ENCODE measurements at places on chromosomes 7 and 10.

GRCh38 chr10:126972635-126973414, 67.6 kb downstream of the DOCK1 start:
- DNase-seq = no peak

- DNase-seq = no peak
These were observed 16.6 kb downstream of the ZNF862 start for GRCh38 chr7:149854611-149855360.

DNA sequence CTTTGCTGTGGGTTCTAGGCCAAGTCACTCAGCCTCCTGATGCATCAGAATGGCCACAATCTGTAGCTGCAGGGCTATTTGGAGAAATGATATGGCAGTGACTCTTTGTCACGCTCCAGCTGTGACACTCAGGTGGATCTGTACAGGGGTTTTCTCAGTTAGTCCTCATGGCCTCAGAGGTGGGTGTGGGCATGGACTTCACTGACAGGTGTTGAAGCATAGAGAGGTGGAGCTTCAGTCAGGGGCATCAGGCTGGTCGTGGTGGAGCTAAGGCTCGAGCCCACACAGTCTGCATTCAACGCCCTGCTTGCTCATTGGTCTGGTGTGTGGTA, 21.2 kb downstream of the PALD1 start:
- no peak for DNase-seq

GRCh38 chr7:55239406-55239805, 125.7 kb upstream of the LANCL2 start:
- no peak for DNase-seq

- DNase-seq = no peak
These were observed 158.6 kb upstream of the GLI3 start for GRCh38 chr7:42395607-42396006.

DNA sequence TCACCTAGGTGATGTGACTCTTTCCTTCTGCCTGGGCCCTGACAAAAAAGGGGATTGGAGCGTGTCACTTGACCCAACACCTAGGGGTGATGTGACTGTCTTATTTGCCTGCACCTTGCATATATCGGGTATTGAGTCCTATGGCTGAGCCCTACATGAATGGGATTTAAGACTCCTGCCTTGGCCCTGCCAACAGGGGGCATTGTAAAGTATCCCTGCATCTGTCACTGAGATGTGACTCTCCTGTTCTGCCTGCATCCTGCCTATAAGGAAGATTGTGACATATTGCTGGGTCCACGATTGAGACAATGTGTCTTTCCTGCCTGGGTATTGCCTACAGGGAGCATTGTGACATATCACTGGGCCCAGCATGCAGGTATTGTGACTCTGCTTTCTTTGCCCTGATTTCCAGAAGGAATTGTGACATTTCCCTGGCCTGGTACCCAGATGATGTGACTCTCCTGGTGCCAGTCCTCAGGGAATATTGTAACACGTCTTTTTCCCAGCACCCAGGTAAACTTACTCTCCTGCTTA, 14.2 kb upstream of the ZNF107 start:
- DNase-seq = no peak

GRCh38 chr7:101882005-101882421, 64.6 kb downstream of the CUX1 start:
- no peak for DNase-seq

- DNase-seq = peak; percentile 24
These were observed 1.3 kb downstream of the NRCAM start for GRCh38 chr7:108454674-108455550.

GRCh38 chr10:44946205-44946604, 13.4 kb upstream of the RASSF4 start:
- DNase-seq = no peak

GRCh38 chr10:71242622-71243009, 30.2 kb downstream of the UNC5B start:
- no peak for DNase-seq

GRCh38 chr10:25506821-25507335, 332.1 kb downstream of the GPR158 start:
- DNase-seq = no peak

- no peak for DNase-seq
These were observed 67.3 kb downstream of the DAGLB start for GRCh38 chr7:6380310-6381095.

GRCh38 chr7:44278451-44279161, 46.8 kb downstream of the CAMK2B start:
- DNase-seq = no peak

DNA sequence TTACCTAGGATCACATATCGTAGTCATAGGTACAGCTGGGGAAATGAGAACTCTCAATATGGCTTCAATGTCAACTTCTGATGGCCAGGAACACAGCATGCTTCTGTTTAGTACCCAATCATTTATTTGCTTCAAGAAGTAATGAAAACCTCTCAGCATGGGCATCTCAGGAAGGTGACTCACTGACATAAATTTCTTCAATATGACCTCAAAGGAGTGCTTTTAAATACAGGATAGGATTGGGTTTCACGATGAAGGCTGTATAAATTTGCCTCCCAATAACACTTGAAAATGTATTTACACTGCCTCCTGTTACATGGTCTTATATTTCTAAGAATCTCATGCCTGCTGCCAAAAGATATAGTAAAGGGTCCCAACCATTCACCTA, 15.1 kb downstream of the ITGA8 start:
- no peak for DNase-seq

- DNase-seq = no peak
These were observed 56.3 kb downstream of the IFIT5 start for GRCh38 chr10:89470628-89471027.

DNA sequence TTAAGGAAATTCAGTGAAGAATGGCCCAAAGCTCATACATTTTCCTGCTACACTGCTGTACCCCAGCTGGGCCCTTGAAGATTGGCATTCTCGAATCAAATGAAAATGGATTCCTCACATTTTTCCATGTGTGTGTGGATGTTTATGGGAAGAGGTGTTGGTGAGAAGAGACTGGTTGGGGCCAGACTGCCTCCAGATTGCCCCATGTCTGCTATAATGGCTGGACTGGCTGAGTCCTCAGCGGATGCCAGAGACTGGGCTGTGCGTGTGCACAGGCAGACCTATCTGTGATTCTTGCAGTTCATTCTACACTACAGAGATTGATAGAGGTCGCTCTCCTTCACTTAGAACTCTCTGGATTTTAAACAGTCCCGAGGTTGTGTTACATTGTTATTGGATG, 183.6 kb upstream of the GDF10 start:
- DNase-seq = no peak

- DNase-seq = no peak
These were observed 160.1 kb downstream of the EXOC4 start for GRCh38 chr7:133412942-133413341.

DNA sequence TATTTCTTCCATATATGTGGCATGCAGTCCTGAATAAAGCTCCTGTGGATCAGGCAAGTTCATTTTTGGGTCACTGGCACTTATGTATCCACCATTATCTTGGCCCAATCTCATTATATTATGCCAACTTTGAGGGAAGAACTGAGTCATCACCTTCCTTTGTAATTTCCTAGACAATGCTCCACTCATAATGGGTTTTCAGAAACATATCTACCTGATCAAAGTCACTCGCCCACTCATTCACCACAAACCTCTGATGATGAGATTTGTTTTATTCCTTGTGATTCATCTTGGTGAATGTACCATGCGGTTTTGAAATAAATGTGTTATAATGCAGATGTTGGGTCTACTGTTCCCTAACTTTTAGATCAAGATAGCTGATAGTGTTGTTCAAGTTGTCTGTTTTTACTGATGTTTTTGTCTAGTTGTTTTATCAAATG, 525.8 kb downstream of the KIF20B start:
- no peak for DNase-seq

- no peak for DNase-seq
These were observed 362.8 kb downstream of the SFMBT2 start for GRCh38 chr10:7048061-7048460.

GRCh38 chr10:119776536-119776935, 50.7 kb downstream of the INPP5F start:
- no peak for DNase-seq

GRCh38 chr7:78254726-78255055, 456.1 kb downstream of the PHTF2 start:
- no peak for DNase-seq

DNA sequence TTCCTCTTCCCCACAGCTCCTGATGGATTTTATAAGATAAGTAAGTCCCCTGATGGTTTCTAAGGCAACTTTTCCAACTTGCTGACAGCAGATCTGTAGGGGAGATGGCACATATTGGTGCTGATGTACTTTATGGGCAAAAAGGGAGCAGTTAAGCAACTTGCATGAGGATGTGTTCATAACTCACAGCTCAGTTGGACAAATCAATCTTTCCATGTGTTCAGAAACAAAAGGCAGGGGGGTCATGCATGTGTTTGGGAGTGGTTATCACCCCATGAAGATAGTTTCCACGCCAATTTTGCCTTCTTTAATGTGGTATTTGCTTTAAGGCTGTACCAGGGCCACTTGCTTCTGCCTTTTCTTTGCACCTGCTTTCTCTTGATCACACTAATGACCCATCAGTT, 6.1 kb downstream of the RBM20 start:
- no peak for DNase-seq

GRCh38 chr7:5436003-5436678, 12.5 kb upstream of the TNRC18 start:
- no peak for DNase-seq

DNA sequence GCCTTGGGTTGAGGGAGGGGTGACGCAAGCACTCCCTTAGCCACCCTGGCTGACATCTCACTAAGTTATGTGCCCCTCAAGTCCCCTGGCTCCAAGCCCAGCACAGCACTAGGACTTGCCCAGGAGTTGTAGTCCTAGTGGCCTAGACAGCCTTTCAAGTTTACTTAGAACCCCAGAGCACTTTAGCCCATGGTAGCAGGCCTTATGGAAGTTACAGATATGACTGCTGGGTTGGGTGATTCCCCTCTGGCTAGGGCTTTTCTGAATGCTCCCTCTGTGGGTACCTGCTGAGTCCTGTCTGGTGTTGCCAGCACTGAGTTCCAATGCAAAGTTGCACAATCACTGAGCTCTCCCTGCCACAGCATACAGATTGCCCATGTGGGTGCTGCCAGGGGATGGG, 83.2 kb downstream of the AHCYL2 start:
- no peak for DNase-seq

GRCh38 chr10:3757638-3758490, 27.1 kb downstream of the KLF6 start:
- peak; percentile 54 for DNase-seq

GRCh38 chr7:31074120-31074383, 21.9 kb downstream of the ADCYAP1R1 start:
- DNase-seq = no peak

GRCh38 chr10:112565434-112566053, 118.5 kb downstream of the VTI1A start:
- DNase-seq = no peak

GRCh38 chr7:94630855-94631254, 25.1 kb downstream of the SGCE start:
- DNase-seq = no peak

DNA sequence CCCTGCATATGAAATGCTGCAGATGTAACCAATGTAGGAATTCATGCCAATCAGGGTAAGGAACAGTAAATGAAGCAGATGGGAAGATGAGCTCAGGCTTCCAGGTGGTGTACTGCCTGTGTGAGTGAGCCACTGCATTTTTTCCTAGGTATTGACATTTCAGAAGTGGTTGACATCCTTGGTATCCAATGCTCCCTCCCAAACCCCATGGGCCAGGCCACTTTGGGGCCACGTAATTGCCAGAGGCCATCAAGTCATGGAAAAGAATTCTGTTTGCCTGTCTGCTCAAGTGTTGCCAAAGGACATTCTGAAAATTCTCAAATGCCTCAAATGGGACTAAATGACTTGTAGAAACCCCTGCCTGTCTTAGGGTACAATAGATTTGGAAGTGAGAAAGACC, 384.6 kb downstream of the GATA3 start:
- DNase-seq = no peak

- DNase-seq = no peak
These were observed 10.7 kb upstream of the GPR146 start for GRCh38 chr7:1033546-1034145.

DNA sequence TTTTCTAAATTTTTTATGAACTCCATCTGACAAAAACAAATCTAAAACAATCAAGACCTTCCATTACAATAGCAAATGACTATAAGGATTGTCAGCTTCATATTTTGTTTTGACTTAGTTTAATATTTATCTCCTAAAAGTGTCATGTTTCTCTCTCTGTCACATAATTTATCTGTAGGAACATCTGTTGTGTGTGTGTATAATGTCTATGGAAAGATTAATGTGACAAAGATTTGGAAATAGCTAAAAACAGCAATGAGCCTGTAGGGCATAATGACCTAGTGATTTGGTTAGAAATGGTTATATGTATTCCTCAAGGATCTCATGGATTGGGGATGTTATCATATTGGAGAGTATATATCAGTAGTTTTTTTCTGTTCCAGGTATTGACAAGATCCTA, 69.6 kb upstream of the MDFIC start:
- no peak for DNase-seq

DNA sequence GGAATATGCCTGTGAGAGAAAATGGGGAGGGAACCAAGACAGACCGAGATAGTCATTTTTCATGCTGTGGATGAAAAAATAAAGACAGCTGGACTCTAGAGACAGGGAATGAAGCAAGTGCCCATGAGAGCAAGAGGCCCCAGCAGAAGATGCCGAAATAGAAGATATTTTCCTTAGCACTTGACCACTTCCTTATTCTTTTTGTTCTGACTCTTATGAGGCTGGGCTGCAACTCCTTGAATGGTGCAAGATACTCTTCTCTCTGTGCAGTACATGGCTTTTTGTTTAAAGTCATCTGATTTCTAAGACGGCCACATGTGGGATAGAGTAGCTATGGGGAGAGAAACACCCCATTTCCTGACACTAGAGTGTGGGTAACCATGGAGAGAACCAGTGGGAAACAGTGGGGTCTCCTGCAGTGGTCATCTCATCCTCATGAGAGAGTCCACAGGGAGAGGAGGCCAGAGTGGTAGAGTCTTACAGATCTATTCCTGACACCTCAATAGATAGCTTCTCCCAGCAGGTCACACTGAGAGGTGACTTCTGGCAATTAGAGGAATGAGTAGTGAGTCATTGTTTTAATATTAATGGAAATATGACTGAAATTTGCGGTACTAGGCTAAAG, 18.0 kb upstream of the VCL start:
- no peak for DNase-seq

GRCh38 chr7:47543056-47543455, 38.9 kb downstream of the TNS3 start:
- DNase-seq = no peak

GRCh38 chr7:1049801-1050200, 5.5 kb downstream of the GPR146 start:
- no peak for DNase-seq

GRCh38 chr7:98998821-98999725, 120.7 kb downstream of the TRRAP start:
- no peak for DNase-seq
